ENCODE measurements at places on chromosomes 5 and 9. TPM values are rescaled to one million over a fixed set of nuclear protein-coding genes. Genes with fewer than 3 reads are reported as not detected.
A peak's percentile ranks its signal among the peaks of the same experiment; 100 is the strongest.

DNA sequence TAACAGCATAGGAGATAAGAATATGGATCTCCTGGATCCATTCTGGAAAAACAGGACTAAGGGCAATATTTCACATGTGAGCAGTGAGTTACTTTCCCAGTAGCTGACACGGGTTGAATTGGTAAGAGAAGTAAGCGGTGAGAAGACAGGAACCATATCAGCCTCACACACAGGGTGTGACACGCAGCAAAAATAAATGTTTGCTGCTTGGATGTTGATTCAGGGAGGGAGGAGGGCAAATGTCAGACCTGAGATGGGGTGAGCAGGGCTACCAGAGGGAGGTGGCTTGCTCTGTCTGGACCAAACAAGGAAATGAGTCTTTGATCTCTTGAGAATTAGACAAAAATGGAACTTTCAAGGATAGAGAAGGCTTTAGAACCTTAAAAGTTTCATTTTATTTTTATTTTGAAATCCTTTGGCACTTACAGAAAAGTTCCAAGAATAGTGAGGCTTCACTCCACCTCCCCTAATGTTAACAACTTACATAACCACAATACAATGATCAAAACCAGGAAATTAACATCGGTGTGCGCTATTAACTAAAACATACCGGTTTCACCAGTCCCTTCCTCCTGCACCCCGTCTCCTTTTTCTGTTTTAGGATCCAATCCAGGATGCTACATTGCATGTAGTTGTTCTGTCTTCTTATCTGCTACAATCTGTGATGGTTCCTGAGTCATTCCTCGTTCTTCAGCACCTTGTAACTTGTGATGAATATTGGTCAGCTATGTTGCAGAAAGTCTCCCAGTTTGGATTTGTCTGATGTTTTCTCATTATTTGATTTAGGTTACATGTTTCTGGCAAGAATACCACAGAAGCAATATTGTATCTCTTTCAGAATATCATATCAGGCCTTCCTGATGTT is 20.5 kb upstream of the ARHGEF28 start:
- DNase-seq: peak; percentile 32

- peak; percentile 68 for DNase-seq
These were observed 3.2 kb downstream of the RNF208 start for GRCh38 chr9:137218754-137219271.

- no peak for DNase-seq
These were observed 490.7 kb upstream of the PTPRD start for GRCh38 chr9:11103525-11103924.

DNA sequence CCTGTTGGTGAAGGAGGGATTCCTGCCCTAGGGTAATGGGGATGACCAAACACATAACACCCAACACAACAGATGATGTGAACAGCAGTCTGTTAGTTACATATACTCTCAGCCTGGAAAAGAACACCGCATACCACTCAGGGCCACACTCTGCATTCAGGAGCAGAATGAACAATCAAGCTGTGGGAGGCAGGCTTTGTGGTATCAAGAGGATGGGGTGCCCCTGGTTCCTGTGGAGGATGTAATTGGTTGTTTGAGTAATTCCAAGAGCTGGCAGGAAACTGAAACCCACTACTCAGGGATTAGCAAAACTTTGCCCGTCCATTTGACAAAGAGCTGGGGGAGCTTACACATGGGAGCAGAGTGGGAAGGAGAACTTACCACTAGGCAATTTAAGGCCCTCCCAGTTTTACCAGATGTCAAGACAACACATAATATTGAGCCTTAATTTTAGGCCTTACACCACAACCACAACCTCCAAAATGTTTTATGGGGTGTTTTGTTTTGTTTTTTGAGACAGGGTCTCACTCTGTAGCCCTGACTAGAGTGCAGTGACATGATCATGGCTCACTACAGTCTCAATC is 15.6 kb upstream of the PRKAA1 start:
- DNase-seq: no peak

DNA sequence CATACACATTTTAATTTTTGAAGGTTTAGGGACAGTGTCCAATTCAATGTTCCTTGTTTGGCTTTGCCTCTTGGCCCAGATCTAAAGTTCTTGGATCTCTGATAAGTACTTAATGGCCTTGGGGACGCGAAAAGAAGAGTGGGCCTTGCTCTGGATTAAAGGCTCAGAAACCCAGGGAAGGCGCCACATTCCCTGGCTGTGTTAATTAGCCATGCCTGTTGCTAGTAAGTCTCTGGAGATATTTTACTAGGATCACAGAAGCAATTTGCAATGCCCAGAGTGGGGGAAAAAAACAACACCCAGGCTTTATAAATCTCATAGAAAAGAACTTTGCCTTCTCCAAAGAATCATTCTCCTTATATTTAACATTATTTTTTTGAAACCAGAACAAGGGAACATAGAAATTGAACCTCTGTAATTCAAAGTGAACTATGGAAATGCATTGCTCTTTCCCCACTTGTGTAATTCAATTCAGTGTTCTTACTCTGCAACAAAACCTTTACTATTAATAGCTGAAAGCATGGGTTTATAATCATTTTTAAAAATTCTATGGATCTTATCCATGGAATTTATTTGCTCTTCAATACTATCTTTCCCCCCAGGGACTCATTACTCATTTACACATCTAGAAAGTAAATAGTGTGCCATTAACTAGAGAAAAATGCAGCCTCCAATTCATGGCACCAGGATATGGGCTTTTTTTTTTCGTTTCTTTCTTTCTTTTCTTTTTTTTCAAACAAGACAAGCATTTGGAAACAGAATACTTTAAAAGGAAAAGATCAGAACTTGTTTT is 172.2 kb upstream of the ANKRD55 start:
- DNase-seq: no peak

DNA sequence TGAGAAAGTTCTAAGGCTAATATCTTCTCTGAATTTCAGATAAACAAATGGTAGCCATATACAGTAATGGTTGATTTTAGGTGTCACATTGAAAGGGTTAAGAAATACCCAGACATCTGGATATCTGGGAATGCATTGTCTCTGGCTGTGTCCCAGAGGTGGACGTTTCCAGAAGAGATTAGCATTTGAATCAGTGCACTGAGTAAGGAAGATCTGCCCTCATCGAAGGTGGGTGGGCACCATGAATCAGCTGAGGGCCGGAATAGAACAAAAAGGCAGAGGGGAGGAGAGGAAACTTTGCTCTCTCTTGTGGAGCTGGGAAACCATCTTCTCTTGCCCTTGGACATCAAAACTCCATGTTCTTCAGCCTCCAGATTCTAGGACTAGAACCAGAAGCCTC is 554.4 kb downstream of the IRX1 start:
- DNase-seq: no peak

GRCh38 chr9:111715471-111715870 is 54.1 kb downstream of the GNG10 start:
- DNase-seq: no peak

The SLC6A19 gene
- total RNA-seq: 5.8 TPM

The SWI5 gene
- total RNA-seq: 13.2 TPM

The BAAT gene
- not detected for total RNA-seq

The ADAMTS16 gene
- not detected for total RNA-seq

The CARTPT gene
- total RNA-seq: not detected

The SLC36A3 gene
- not detected for total RNA-seq
